ENCODE measurements at places on chromosomes 5 and 9.

- DNase-seq = no peak
Measured at GRCh38 chr5:153558957-153559356, 68.5 kb downstream of the GRIA1 start.

GRCh38 chr5:57298985-57299491 lies 125.2 kb downstream of the GPBP1 start:
- peak; percentile 54 for DNase-seq

DNA sequence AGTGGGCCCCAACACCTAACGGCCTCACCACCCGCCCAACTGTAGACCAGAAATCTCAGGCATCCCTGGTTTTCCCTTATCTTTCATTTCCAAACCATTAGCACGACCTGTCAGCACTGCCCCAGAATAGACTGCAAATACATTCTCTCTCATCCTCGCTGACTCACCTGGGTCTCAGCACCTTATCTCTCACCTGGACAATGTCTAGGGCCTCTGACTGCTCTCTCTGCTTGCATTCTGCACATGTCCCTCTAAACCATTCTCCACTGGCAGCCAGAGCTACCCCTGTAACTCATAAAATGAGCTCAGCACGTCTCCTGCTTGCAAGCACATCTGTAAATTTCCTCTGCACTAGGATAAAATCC lies 12.7 kb downstream of the CKMT2 start:
- DNase-seq = no peak

DNA sequence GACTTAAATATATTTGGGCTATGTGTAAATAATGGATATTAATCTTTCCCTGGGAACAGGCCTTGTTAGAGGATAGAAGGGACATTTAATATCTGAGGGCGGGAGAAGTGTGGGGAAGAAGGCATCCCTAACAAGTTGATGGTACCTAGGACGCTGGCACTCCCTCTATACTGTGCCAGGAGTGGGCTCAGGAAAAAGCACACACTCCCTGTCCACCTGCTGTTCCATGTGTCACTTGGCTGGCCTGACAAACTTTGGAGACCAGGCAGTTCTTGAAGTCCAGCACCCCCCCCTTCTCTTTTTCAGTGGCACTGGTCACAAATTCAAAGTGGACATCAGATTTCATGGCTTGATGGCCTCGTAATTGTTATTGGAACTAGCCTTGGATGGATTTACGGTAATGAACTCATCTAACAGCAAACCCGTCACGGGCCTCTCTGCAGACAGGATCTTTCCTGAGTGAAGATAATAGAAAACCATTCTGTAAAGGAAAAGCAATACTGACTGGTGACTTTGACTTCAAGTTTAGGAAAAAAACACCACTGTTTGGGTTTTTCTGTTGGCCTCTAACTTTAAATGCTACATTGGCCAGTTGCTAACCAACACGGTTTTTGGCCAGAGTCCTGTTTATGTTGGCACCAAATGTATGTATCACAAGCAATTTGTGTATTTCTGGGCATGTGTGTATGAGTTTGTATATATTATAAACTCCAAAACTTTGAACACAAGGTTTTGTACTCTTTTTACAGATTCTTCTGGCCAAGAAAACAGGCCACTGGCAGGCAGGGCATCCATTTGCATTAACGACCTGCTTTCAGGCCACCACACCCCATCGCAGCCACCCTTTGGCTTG lies 552.6 kb downstream of the CCDC171 start:
- no peak for DNase-seq

- DNase-seq = no peak
Measured at GRCh38 chr5:45093377-45093776, 284.6 kb downstream of the MRPS30 start.

GRCh38 chr5:43425983-43426382 lies 13.8 kb upstream of the CCL28 start:
- no peak for DNase-seq

GRCh38 chr9:107283623-107284616 lies 841 bp downstream of the RAD23B start:
- DNase-seq = peak; percentile 60

GRCh38 chr9:112784020-112784785 lies 33.6 kb downstream of the SNX30 start:
- DNase-seq = no peak

GRCh38 chr5:39370555-39371366 lies 6.5 kb upstream of the C9 start:
- no peak for DNase-seq

DNA sequence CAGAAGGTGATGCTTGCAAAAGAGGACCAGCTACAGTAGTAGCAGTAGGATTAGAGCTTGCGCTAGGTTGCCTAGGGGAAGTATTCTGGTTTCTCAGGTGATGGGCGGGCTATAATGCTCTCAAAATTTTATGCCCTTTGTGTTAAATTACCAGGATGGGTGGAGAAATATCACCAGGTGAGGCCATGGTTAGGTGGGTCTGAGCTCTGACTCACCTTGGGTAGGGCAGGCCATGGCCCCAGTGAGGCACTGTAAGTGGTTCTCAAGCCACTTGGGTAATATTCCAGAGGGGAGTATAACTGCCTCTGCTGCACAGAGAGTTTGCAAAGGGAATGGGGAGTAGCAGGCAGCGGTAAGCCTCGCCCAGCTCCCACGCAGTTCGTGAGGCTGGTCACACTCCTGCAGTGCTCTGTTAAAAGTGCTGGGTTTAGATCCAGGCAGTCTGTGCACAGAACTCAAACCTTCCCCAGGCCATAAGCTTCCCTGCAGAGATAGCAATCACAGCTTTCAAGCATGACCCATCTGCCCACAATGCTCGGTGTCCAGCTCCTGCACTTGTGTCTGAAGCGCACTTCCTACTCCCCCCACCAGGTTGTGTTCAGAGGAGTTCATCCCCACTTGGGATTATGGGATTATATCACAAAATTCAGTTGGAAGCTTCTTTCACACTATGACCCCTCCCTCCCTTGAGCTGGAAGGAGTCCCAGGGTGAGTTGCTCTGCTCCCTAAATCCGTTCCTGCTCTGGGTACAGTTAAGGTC lies 575.0 kb downstream of the CHSY3 start:
- no peak for DNase-seq

GRCh38 chr5:132457371-132458225 lies 33.0 kb downstream of the IRF1 start:
- no peak for DNase-seq

- no peak for DNase-seq
Measured at GRCh38 chr9:98334796-98335195, 79.3 kb upstream of the TBC1D2 start.

GRCh38 chr5:109516390-109516789 lies 106.6 kb upstream of the PJA2 start:
- DNase-seq = no peak

DNA sequence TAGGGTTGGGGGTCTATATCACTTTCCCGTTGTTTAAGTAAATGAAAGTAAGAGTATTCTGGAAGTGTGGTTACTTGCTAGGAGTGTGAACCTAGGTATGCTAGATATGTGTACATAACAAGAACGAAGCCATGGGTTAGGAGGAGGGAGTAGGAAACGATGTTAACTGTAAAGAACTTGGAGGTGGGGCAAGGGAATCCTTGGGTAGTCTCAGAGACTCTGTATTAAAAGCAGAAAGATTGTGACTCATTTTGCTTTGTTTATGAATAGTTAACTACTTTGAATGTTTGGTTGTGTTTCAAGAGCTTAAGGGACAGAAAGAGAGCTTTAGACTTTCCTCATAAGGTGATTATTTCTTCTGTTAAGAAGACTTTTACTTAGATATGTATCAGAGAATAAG lies 59.9 kb downstream of the TMEM252 start:
- DNase-seq = no peak

DNA sequence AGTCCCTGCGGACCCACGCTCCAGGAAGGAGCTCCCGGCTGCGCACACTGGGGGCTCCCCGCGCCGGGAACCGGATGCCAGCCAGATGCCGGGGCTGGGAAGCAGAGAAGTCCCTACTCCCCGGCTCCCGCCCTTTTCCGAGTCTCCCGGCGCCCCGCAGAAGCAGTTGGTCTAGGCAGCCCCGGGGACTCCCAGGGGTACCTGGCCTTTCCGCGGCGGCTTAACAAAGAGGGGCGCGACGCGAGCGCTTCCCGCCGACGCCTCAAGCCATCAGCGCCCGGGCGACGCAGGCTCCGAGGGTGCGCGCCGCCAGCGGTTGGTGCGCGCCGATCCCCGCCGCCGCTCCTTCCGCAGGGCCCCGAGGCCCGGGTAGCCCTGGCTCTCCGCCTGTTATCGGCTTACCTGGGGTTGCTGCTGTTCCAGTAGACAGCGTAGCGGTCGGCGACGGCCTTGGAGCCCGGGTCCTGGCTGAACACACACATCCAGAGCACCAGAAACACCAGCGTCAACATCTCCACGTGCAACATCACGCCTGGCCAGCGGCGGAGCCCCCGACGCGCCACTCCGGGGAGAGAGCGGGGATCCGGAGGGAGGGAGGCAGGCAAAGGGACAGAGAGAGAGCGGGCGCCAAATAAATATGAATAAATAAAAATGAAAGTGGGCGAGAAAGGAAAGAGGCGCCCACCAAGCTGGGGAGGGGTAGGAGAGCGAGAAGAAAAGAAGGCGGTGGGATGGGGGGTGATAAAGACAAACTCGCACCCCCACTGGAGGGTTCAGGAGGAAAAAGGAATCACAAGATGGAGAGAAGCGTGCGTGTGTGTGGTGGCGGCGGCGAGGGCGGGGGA lies 428 bp downstream of the EFNA5 start:
- DNase-seq = no peak

- DNase-seq = no peak
Measured at GRCh38 chr9:37066139-37066725, 32.2 kb upstream of the PAX5 start.

- no peak for DNase-seq
Measured at GRCh38 chr9:120742951-120743416, 28.7 kb upstream of the MEGF9 start.

GRCh38 chr5:124394700-124395245 lies 351.7 kb downstream of the ZNF608 start:
- no peak for DNase-seq

- no peak for DNase-seq
Measured at GRCh38 chr9:108748776-108749175, 107.0 kb downstream of the ACTL7B start.

DNA sequence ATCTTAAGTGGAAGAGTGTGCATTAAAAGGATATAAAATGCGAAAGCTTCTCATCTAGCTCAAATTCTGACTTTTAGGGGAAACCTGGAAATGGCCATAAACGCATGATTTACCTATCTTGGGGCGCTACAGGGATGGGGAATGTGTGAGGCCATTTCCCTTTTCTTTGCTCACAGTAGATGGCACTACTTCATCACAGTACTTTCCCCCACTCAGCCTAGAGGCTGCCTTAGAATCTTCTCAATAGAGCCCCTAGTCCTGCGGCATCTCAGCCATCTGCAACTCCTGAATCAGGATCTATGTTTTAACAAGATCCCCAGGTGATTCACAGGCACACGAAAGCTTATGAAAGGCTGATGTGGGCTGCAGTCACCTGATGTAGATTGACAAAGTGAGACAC lies 110.8 kb downstream of the LHFPL2 start:
- DNase-seq = no peak

GRCh38 chr9:19074229-19074628 lies 25.0 kb downstream of the RRAGA start:
- no peak for DNase-seq

DNA sequence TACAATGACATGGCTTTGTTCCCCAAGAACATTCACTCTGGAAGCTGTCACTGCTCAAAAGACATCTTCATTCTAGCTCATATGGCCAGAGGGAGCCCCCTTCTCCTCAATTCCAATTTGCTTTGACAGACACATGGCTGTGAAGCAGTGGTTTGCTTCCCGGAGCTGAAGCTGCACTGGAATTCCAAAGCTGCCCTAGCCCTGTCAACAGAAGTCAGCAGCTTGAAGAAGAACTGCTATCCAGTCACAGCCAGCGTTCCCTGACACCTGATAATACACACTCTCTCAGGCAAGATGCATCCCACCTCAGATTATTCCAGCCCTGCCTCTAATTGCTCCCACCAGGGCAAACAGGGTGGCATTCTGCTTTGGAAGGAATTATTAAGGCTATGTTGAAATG lies 93.7 kb downstream of the SEMA5A start:
- DNase-seq = no peak

- DNase-seq = no peak
Measured at GRCh38 chr5:172385707-172386106, 68.6 kb downstream of the SH3PXD2B start.

- no peak for DNase-seq
Measured at GRCh38 chr9:38434853-38435252, 10.6 kb upstream of the IGFBPL1 start.

GRCh38 chr9:34994900-34995669 lies 5.5 kb downstream of the DNAJB5 start:
- DNase-seq = no peak

DNA sequence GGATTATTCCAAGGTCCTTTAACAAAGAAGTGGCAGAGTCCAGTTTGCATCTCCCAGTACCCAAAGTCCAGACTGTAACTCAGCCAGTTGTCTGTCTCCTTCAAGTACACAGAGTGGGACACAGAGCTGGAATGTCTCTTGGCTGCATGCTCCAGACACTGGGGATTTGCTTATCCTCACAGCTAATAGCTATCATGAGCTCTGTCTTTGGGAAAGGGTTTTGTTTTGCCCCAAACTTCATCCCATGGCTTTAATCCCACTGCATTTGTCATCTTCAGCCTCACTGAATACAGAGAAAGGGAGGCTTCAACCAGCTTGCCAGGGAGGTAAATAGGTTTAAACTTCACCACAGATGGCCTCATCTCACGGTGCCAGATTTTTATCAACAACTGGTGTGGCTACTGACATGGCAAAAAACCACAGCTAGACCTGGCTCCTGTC lies 412.2 kb upstream of the SLC24A2 start:
- no peak for DNase-seq

GRCh38 chr5:18990852-18991251 lies 997.1 kb downstream of the CDH18 start:
- no peak for DNase-seq

GRCh38 chr9:36382484-36382883 lies 17.6 kb downstream of the RNF38 start:
- no peak for DNase-seq

DNA sequence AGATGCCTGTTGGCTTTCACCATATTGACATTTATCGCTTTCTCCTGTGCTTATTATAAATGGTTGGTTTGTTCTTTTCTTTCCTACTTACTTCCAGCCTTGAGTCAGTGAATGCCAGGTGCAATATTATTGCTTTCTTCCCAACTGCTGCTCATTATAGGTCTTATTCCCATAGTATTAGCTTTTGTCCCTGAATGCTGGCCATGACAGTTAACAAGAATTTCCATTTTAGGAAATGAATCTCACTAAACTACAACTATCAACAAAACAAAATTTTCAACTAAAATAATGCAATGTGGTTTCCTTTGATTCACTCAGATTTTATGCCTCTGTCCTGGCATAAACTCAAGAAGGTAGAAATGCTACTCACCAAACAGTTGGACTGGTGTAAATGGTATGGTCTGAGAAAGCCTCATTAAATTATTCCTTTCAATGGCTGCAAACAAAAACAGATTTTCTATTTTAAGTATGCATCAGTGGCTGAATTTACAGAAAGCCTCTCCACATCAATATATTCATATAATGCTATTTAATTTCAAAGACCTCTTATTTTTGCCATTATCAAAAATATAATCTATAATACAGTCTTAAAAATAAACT lies 145.4 kb downstream of the TRPM6 start:
- DNase-seq = no peak
